Placental pericyte (primary cell): ENCODE measurements at places on chromosomes 5 and 9. TPM values are rescaled to one million over a fixed set of nuclear protein-coding genes. Genes with fewer than 3 reads are reported as not detected.

Gene GABRA1
- not detected in 2 replicates for total RNA-seq

Gene CHSY3
- total RNA-seq = 8.3 and 15.6 TPM in 2 replicates

Gene GADD45G
- total RNA-seq = 0.14 and 2.0 TPM in 2 replicates

Gene PCDHA1
- total RNA-seq = not detected in 2 replicates

Gene IFNA13
- not detected in 2 replicates for total RNA-seq

Gene CNTFR
- total RNA-seq = not detected in 2 replicates

Gene FOXD4
- 0.14 and 0.22 TPM in 2 replicates for total RNA-seq
